Endothelial cell (in vitro differentiated cells): ENCODE measurements at places on chromosomes 2 and 18.

DNA sequence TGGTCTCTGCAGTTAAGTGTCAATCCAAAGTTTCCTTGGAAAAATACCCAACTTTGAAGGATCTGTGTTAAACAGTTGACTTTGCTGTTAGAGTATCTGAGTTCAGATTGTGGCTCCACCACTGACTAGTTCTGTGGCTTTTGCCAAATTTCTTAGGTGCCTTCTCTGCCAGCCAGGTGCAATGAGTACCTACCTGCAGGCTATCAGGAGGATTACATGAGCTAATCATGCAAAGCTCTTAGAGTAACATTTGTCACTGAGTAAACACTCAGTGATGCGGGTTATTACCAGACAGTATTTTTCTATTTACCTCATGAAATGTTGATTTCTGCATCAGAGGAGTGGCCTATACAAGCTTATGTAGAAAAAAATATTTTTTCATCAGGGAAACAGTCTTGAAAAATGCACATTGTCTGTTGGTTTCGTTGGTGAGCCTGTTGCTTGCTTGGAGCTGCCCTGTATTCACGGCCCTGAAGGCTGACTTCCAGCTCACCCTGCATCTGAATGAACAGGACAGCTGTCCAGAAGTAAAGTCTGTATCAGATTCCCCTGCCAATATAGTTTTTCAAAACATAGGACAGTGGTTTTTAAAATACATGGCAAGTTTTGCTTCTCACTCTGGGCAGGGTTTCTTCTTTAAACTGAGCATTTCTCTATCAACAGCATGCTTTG lies 235.1 kb downstream of the CDCA7 start:
- no peak for DNase-seq
- peaks cover 7% of the 10 kb centered on the region for H3K36me3 ChIP-seq
- peaks cover 3% of the 10 kb centered on the region for H3K27me3 ChIP-seq
- no peak overlapping the region for H3K27ac ChIP-seq

DNA sequence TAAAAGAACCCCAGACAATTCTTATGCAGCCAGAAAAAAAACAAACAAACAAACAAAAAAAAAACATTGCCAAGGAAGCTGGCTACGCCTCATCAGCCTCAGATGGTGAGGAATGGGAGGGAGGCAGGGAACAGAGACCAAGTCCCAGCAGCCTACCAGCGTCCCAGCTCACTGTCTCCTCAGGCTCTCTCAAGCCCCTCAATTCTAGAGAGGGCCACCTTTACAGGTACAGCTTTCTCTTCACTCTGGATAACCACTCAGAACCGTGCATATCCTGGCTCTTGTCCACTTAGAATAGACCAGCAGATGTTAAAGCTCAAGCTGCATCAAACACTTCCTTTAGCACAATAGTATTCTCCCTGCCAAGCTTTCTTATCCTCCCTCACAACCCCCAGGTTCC lies 263.1 kb upstream of the CHAC2 start:
- peaks cover 9% of the 10 kb centered on the region for H3K4me1 ChIP-seq
- H3K27ac ChIP-seq = no peak overlapping the region
- DNase-seq = no peak
- H3K36me3 ChIP-seq = peaks cover 4% of the 10 kb centered on the region
- H3K27me3 ChIP-seq = no peaks in the 10 kb centered on the region

GRCh38 chr2:27095745-27096651 lies 9.4 kb downstream of the KHK start:
- H3K36me3 ChIP-seq = no peaks in the 10 kb centered on the region
- H3K4me1 ChIP-seq = peaks cover 15% of the 10 kb centered on the region
- peak; percentile 50 for DNase-seq
- H3K4me3 ChIP-seq = no peak overlapping the region
- peaks cover 13% of the 10 kb centered on the region for H3K27me3 ChIP-seq
- no peak overlapping the region for H3K27ac ChIP-seq

DNA sequence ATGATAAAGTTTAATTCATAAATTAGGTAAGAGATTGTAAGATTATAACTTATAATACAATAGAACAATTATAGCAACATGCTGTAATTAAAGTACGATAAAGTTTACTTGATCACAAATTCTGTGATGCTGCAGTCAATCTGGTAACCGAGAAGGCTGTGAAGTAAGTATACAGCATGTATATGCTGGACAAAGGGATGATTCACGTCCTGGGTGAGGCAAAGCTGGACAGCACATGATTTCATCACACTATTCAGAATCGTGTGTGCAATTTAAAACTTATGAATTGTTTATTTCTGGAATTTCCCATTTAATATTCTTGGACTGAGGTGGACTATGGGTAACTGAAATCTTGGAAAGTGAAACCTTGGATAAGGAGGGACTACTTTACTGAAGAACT lies 522.2 kb upstream of the CNTNAP5 start:
- H3K27me3 ChIP-seq = no peaks in the 10 kb centered on the region
- no peaks in the 10 kb centered on the region for H3K4me1 ChIP-seq
- DNase-seq = no peak
- H3K27ac ChIP-seq = no peak overlapping the region
- H3K4me3 ChIP-seq = no peak overlapping the region

GRCh38 chr18:47184419-47185050 lies 8.4 kb upstream of the IER3IP1 start:
- H3K36me3 ChIP-seq = peaks cover 16% of the 10 kb centered on the region
- H3K27ac ChIP-seq = no peak overlapping the region
- DNase-seq = no peak
- H3K27me3 ChIP-seq = peaks cover 4% of the 10 kb centered on the region
- H3K4me3 ChIP-seq = no peak overlapping the region

DNA sequence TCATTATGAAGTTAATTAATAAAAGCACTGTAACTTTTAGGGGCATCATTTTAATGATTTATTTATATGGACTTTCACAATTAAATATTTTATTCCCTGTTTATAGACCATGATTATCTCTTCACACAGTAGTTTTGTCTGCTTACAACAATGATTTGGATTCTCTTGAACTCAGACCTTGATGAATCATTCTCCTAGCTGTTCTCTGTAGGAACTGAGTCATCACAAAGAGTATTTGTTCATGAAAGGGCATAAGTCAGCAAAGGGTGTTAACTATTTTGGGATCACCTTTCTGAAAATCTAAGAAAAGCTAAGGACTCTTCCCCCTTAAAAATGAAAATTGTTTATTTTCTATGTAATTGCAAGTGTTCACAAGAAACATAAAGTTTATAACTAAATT lies 461.1 kb upstream of the UBE2E3 start:
- H3K36me3 ChIP-seq = no peaks in the 10 kb centered on the region
- DNase-seq = no peak
- no peaks in the 10 kb centered on the region for H3K27me3 ChIP-seq
- no peak overlapping the region for H3K4me3 ChIP-seq
- H3K4me1 ChIP-seq = no peaks in the 10 kb centered on the region

- DNase-seq = no peak
- no peak overlapping the region for H3K27ac ChIP-seq
- H3K27me3 ChIP-seq = no peaks in the 10 kb centered on the region
- no peaks in the 10 kb centered on the region for H3K36me3 ChIP-seq
- H3K4me1 ChIP-seq = peaks cover 4% of the 10 kb centered on the region
Measured at GRCh38 chr2:58951722-58952121, 710.6 kb upstream of the FANCL start.

DNA sequence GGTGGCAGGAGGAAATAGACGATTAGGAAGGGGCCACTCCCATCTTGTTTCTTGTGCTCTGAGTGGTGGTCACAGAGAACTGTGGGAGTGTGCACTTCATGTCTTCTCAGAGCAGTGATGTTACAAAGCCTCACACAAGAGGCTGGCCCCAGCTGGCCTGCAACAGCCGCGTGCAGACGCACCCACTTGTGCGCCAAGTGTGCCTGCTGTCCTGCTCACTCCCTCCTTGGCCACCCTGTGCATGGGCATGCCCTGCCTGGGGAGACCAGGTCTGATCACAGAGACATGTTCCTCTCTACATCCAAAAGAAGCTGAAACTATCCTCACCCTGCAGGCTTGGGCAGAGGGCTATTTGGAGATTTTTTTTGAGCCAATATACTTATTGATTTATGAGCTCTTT lies 108.4 kb downstream of the MRO start:
- peaks cover 4% of the 10 kb centered on the region for H3K4me1 ChIP-seq
- no peaks in the 10 kb centered on the region for H3K36me3 ChIP-seq
- H3K4me3 ChIP-seq = no peak overlapping the region
- peaks cover 9% of the 10 kb centered on the region for H3K27me3 ChIP-seq

GRCh38 chr2:196739031-196739430 lies 60.5 kb downstream of the GTF3C3 start:
- H3K36me3 ChIP-seq = peaks cover 11% of the 10 kb centered on the region
- H3K4me1 ChIP-seq = no peaks in the 10 kb centered on the region
- no peak for DNase-seq
- H3K27me3 ChIP-seq = no peaks in the 10 kb centered on the region
- H3K27ac ChIP-seq = no peak overlapping the region

- H3K36me3 ChIP-seq = peaks cover 4% of the 10 kb centered on the region
- H3K4me3 ChIP-seq = no peak overlapping the region
- peaks cover 32% of the 10 kb centered on the region for H3K4me1 ChIP-seq
- no peak overlapping the region for H3K27ac ChIP-seq
- DNase-seq = peak; percentile 59
- H3K27me3 ChIP-seq = peaks cover 6% of the 10 kb centered on the region
Measured at GRCh38 chr2:177264209-177264692, 276 bp downstream of the NFE2L2 start.

DNA sequence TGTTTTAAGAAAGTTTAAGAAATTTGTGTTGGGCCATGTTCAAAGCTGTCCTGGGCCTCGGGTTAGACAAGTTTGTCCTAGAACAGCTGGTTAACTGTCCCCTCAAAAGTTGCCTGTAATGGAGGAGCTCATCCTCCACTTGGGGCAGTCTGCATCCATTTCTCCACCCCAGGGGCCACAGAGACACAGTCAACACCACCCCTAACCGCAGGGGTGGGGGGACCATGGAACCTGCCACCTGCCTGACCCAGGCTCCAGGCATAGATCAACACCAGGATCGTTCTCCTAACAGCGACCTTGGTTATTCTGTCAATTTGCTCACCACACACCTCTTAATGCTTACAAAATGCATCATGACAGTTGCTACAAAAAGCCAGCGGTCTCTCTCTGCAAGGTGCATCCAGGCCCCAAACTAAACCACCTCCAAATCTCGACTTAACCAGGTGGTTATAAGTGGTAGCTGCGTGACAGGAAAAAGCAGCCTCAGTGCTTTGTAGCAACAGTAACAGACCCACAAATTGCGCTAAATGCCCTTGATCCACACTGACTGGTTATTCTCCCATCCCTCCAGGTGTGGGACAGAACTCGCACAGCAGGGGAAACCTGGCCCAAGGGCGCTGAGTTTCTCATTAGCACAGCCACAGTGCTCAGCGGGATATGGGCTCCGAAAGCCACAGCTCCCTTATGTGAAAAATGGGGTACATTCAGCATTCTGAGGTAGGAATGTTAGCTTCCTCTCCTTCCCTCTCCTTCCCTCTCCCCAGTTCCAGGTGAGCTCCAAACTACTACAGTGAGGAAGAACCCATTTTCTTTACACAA lies 48.0 kb downstream of the HDLBP start:
- DNase-seq = no peak
- peaks cover 37% of the 10 kb centered on the region for H3K36me3 ChIP-seq

DNA sequence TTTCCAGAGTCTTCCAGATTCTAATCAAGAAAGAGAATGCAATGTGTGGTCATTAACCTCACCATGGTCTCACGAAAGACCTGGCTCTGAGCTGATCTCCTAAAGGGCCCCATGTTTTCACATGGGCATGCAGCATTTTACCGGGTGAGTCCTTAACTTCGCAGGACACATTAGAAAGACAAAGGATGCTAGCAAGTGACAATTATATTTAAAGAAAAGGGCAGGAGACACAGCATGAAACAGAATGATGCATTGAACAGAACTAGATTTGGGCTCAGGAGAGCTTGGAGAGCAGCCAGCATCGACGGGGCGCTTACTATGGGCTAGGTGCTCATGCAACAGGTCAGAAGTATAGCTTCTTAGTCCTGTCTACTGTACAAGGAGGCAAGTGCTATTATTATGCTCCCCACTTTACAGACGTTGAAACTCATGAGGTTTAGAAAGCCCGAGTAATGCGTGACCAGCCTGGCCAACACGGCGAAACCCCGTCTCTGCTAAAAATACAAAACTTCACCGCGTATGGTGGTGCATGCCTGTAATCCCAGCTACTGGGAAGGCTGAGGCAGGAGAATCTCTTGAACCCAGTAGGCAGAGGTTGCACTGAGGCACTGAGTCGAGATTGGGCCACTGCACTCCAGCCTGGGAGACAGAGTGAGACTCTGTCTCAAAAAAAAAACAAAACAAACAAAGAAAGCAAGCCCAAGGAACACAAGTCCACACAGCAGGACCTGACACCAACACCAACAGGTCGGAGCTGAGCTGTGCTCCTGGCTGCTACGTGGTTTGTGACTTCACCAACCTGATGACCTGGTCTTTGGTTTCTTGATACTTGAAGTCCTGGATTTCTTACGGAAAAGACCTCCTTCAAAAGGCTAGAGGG lies 16.1 kb downstream of the MBP start:
- H3K27ac ChIP-seq = peak overlapping the region; percentile 61
- peaks cover 20% of the 10 kb centered on the region for H3K27me3 ChIP-seq
- no peak for DNase-seq
- peaks cover 11% of the 10 kb centered on the region for H3K36me3 ChIP-seq

- no peak within 1 kb of the TSS for H3K4me3 ChIP-seq
- DNase-seq = no peak
- H3K27me3 ChIP-seq = peaks cover 2% of the 10 kb centered on the region
- no peaks in the 10 kb centered on the region for H3K36me3 ChIP-seq
Measured at GRCh38 chr2:68734688-68735525, at the start of gene ARHGAP25. Gene ARHGAP25 (plus strand): TSS chr2:68734811. CDS start chr2:68735200, 389 bp downstream.

GRCh38 chr2:239401881-239402233 lies 1.0 kb upstream of the HDAC4 start:
- peaks cover 4% of the 10 kb centered on the region for H3K27me3 ChIP-seq
- DNase-seq = peak; percentile 38
- H3K4me1 ChIP-seq = peaks cover 23% of the 10 kb centered on the region
- peak overlapping the region; percentile 92 for H3K4me3 ChIP-seq
- H3K36me3 ChIP-seq = no peaks in the 10 kb centered on the region

DNA sequence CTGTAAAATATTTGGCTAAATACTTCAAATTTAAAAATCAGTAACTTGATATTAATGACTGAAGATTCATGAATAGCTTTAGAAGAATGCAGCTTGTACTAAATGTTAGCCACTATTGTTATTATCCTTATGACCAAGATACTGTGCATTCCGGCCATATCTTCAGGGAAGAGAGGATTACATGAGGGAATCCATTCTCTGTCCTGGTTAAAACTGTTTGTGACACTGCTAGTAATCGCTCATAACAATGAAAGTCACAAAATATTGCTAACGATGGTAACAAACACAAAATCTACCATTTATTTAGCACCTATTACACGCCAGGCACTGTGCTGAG lies 217.7 kb downstream of the PRKCE start:
- no peak for DNase-seq
- H3K4me3 ChIP-seq = no peak overlapping the region
- H3K27ac ChIP-seq = no peak overlapping the region
- peaks cover 3% of the 10 kb centered on the region for H3K27me3 ChIP-seq
- H3K4me1 ChIP-seq = no peaks in the 10 kb centered on the region

GRCh38 chr18:27976806-27977408 lies 200.0 kb downstream of the CDH2 start:
- no peak for DNase-seq
- H3K27me3 ChIP-seq = no peaks in the 10 kb centered on the region
- no peaks in the 10 kb centered on the region for H3K4me1 ChIP-seq
- H3K27ac ChIP-seq = no peak overlapping the region
- H3K36me3 ChIP-seq = peaks cover 22% of the 10 kb centered on the region
